Umbilical cord (tissue), 2 donors: ENCODE measurements at places on chromosomes 2 and 18. TPM values are rescaled to one million over a fixed set of nuclear protein-coding genes. Genes with fewer than 3 reads are reported as not detected.

- DNase-seq, result no peak
These were observed 57.2 kb downstream of the TTC39C start for GRCh38 chr18:24071779-24072178.

- no peak for DNase-seq
These were observed 26.1 kb downstream of the PKDCC start for GRCh38 chr2:42073739-42074503.

DNA sequence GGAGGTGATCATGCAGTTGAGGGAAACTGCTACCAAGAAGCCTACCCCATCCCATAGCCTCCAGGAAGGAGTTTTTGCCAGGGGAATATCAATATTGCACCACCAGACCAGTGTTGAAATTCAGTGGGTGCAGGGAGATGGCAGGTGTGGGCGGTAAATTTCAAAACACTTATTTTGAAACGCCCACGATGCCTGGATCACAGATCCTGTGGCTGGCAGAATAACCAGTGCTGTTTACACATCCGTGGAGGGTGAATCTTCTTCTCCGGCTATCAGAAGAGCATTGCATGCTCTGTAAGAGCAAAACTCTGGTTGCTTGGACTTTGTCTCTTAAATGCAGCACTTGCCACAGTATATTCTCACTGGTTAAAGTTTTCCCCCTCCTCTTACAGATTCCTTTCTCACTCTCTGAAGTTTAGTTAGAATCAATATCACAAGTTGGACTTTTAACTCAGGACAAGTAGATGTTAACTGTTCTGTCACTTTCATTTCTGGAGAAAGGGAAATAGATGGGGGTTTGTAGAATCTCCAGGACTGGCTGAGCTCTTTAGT lies 70.5 kb upstream of the ZCCHC2 start:
- no peak for DNase-seq

The PLGLB2 gene
- total RNA-seq, result 3.4 TPM
